ENCODE measurements at places on chromosomes 16 and 17.
A peak's percentile ranks its signal among the peaks of the same experiment; 100 is the strongest.

GRCh38 chr17:38872671-38873385 is 3.0 kb downstream of the LASP1 start:
- DNase-seq, result no peak

- DNase-seq, result no peak
Measured at GRCh38 chr17:80413771-80414507, 1.0 kb upstream of the ENDOV start.

- DNase-seq, result peak; percentile 77
Measured at GRCh38 chr16:2474877-2475412, at the start of gene TBC1D24. Gene TBC1D24, plus strand, starts transcription at chr16:2475127. Its CDS starts 21,022 bp downstream, at chr16:2496149.

DNA sequence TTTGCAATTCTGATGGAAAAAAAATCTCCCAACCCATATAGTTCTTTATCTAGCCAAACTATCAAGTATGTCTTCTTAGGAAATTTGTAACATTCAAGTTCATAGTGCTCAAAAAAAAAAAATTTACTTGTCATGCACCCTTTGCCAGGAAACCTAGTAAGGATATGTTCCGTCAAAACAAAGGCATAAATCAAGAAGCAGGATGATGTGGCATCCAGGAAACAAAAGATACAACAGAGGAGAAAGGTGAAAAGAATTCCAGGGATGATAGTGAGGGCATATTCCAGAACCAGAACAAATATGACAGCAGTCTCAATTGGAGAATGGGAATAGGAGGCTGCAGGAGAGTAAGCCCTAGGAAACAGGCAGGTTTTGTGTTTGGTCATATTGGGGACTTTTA is 104.6 kb downstream of the SPAG9 start:
- DNase-seq, result no peak

GRCh38 chr16:81717662-81718189 is 61.4 kb upstream of the PLCG2 start:
- DNase-seq, result no peak

- DNase-seq, result no peak
Measured at GRCh38 chr17:2064980-2065785, 10.3 kb downstream of the HIC1 start.
